ENCODE measurements at places on chromosomes 2 and 18.

DNA sequence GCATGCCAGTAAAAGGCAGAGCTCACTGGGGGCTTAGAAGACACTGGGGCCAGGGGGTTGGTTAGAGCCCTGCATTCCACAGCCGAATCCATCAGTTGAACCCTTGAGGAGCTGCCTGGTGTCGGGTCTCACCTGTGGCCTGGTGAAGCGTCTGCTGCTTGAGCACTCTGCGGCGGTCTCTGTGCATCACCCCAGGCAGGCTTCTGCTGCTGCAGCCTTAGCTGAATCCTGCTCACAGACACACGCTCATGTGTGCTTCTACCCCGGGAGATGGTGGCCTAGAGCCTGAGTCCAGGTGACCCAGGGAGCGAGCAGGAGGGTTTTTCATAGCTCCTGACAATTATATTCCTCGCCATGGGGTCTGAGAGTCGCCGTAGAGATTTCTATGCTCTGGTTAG is 192.1 kb downstream of the MGAT5 start:
- DNase-seq: no peak

DNA sequence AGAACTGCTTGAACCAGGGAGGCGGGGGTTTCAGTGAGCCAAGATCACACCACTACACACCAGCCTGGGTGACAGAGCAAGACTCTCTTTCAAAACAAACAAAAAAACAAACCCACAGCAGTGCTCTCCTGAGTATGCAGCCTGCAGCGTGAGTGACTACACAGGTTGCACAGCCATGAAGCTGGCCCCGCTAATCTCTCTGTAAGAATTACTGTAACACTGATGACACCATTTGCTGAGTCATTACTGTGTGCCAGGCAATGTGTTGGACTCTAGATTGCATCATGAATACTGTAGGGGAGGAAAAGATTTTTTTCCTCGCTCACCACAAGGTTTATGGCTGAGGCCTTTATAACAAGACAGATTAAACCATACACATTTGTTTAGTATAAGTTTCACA is 118.6 kb upstream of the ATP8B1 start:
- no peak for DNase-seq

GRCh38 chr2:195619590-195619989 is 37.4 kb upstream of the SLC39A10 start:
- no peak for DNase-seq

DNA sequence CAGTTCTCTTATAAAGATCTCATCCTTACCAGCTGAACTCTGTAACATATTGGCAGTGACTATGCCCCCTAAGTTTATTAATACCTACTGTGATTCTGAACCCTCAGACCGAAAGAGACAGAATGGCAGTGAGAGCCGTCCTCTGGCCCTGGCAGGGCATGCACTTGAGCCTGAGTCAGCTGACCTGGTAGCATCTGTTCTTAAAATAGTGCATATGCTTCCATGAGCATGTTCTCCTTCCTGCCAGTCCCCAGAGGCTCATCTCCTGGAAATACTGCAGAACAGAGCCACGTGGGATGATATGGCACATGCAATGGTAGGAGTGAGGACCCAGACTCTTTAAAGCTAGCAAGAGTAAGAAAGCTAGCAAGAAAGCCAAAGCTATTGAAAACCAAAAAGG is 59.0 kb downstream of the RASGRP3 start:
- no peak for DNase-seq

DNA sequence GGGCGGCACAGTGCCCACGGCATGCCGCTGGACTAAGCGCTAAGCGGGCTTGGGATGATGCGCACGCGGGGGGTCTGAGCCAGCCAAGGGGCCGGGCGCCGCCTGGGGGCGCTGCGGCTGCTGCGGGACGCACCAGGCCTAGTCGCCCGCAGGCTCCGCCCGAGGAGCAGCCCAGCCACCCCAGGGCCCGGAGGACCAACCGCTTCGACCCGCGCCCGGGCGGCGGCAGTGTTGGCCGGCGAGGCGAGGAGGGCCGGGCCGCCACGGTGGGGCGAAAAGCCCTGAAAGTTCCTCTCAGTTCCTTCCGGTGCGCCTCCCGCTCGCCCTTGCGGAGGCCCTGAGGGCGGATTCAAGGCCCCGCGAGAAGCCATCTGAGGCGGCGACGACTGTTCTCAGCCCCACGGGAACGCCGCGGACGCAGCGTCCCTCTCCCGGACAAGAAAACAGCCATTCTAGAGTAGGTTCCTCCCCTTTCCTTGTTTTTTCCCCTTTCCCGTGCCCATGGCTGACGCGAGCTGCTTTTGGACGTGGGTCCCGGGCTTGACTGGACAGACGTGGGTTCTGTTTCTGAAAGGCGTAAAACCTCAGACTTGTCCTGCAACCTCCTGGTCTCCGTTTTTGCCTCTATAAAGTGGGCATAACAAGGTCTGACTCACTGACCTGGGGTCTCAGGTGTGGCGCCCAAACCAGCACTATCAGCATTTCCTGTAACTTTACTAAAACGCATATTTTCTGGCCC is at the start of gene ANKAR:
Gene ANKAR, plus strand, starts transcription at position 297 of the 739 bp plus-strand sequence. CDS start 1,821 bp downstream, outside the sequence.
- peak; percentile 94 for DNase-seq

GRCh38 chr2:113828049-113828742 is 61.7 kb upstream of the ACTR3 start:
- DNase-seq: no peak

- DNase-seq: peak; percentile 58
These were observed at the start of gene LYPD6B for GRCh38 chr2:149038442-149039212. Gene LYPD6B, plus strand, starts transcription at chr2:149038699. Its CDS starts 92,250 bp downstream, at chr2:149130949.

DNA sequence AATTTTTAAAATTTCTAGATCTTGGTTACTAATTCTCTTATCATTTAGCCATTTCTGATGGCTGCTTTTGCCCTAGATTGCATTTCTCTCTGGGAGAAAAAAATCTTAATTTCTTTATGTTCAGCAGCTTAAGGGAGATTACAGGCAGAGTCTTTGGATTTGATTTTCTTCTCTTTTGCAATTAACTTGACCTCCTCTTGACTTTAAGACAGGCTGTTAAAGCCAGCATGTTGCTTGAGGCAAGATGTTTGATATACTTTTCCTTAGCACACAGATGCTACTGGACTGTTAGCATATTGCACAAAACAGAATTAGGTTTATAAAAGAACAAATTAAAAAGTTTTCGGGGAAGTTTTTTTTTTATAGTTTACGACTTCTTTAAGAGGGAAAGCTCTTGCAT is 50.0 kb downstream of the XRCC5 start:
- DNase-seq: no peak

- DNase-seq: no peak
These were observed 73.1 kb upstream of the NXPH2 start for GRCh38 chr2:138853296-138853695.

- DNase-seq: no peak
These were observed 92.0 kb upstream of the FAM136A start for GRCh38 chr2:70393881-70394280.

DNA sequence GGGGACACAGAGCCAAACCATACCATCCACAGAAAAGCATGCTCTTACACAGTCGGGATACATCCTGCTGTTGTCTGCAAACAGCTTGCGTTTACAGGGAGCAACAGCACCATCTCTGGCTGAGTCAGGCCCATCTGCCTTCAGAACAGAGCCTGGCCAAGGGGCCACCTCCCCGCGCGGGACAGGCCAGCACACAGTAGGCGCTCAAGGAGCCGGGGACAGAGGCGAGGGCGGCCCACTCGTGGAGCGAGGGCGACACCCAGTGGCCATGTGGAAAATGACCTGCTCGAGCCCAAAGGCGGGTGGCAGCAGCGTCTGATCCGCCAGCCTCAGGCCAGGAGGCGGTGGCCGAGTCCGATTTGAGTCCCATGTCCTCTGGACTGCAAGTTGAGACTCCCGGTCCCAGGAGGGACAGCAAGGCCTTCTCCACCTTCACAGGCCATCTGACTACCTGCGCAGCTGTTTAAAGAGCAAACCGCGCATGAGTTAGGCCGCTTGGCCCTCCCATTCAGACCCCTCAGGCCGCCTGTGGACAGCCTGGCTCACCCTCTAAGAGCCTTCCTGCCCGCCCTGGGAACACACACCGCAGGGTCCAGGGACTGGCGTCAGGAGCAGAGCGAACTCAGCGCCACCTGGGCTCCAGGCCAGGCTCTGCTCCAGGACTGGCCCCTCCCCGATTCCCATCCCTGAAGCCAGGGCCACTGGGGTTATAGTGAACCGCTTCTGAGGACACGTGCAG is 38.3 kb downstream of the TTC32 start:
- DNase-seq: peak; percentile 50

DNA sequence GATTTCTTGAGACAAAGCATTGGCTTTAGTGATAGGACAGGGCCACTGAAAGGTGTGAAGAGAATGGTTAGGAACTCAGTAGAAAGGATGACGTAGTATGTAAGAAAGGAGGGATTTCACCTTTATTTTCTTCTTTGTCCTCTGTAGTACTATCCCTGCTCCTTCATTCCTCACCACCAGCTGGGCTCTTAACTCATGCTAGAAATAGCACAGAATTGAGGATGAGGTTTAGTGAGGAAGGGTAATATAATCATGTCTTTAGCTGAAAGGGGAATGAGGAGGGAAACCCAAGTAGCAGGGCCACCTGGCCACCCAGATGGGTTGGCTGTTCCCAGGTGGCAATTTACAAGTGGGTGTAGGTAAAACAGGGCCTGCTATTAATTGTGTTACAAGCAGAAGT is 15.2 kb downstream of the ACVR2A start:
- DNase-seq: no peak

DNA sequence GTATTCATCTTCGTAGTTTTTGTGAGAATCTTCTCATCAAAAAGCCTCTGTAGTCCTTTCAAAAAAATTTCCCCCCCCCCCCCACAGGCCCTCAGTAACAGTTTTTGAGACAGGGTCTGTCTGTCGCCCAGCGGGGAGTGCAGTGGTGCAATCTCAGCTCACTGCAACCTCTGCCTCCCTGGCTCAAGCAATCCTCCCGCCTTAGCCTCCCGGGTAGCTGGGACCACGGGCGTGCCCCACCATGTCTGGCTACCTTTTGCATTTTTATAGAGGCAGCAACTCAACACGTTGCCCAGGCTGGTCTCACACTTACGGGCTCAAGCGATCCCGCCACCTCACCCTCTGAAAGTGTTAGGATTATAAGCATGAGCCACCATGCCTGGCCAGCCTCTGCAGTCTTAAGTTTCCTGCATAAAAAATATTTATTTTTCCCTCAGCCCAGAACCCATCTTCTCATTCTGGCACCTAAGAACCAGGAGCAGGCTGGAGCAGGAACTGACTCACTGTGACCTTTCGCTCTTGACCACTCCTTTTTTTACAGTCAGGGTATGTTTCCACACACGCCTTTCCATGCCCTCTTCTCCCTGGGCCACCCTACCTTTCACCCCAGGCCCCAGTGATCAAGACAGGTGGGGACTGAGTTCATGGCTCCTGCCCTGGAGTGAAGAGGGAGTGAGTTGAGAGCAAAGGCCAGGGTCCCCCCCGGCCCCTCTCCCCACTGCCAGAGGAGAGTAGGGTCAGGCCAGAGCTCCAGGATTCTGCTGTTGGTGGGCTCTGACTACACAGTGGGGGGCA is 32.5 kb upstream of the NT5DC4 start:
- DNase-seq: no peak

DNA sequence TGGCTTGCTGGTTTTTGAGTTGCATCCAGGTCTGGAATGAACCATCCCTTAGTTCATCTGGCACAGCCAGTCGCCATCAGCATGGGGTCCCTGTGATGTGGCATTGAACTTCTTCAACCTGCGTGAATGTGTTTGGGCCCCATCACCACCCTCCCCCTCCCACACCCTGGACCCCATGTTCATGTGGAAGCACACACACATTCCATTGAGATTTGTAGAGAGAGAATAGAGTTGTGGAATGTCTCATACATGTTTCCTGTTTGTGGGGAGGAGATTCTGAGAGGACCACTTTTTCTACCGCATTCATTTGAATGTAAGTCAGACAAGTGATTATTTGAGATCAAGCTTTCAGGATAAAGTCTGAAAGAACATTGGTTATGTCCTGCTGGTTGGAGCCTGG is 117.6 kb upstream of the EML6 start:
- DNase-seq: no peak

GRCh38 chr2:33214436-33214835 is 262.0 kb upstream of the RASGRP3 start:
- DNase-seq: no peak
